Stimulated activated CD8-positive, alpha-beta memory T cell treated with anti-CD3 and anti-CD28 coated beads, Interleukin-15, amount 100 ng/mL, for 24 hours (primary cell): ENCODE measurements at places on chromosomes 2 and 18.

DNA sequence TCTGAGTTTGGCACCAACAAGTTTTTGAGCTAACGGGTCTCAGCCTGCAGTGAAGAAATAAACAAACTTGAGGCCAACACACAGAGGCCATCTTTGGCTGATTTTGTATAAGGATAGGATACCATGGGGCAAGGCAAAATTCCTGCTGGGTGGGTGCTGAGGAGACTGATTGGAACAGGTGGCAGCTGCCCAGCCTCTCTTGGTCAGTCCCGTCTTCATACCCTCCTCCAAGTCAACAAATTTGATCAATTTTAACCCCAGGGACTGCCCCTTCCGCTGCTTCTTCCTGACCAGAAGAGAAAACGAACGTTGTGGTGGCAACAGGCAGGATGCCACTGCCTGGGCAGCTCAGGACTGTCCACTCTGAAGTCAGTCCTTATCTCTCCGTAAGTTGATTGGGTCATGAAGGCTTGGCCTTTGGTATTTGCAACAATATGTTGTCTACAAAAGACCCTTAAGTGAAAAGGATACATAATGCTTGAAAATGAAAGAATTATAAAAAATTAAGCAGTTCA is 139.3 kb downstream of the SPP2 start:
- no peak for DNase-seq

DNA sequence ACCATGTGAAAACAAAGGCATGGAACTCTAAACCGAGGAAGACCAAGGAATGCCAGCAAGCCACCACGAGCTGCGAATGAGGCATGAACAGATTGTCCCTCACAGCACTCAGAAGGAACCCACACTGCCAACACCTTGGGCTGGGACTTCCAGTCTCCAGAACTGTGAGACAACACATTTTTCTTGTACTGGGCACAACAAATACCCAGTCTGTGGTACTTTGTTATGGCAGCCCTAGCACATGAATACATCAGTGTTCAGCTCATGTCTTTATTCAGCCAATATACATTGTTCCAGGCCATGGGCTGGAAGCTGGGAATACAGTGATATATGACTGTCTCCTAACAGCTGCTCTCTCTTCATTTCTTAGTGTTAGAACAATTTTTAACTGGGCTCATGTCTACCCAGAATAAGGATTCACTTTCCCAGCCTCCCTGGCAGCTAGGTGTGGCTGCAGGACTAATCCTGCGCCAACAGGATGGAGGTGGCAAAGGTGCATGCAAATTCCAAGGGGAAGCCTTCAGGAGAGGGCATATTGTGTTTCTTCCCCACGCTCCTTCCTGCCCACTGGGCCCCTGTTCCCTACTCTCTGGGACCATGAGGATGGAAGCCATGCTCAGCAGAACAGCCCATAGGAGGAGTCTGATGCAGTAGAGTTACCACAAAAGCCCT is 59.6 kb downstream of the STPG4 start:
- no peak for DNase-seq

DNA sequence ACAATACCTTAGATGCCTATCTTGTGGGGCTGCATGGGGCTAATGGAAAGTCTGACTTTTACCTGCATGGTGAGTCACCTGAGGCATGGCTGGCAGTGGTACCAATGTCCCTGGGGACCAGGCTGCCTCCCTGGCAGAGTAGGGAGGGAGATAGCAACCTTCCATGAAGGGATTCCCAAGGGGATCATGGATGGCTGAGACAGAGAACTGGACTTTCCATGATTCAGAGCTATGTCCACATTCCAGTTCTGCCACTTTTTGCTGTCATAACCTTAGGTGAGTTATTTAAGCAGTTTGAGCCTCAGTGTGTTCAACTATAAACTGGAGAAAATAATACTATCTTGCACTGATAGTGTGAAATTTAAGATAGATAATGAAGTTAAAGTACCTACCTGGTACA is 178.6 kb downstream of the SETBP1 start:
- no peak for DNase-seq

DNA sequence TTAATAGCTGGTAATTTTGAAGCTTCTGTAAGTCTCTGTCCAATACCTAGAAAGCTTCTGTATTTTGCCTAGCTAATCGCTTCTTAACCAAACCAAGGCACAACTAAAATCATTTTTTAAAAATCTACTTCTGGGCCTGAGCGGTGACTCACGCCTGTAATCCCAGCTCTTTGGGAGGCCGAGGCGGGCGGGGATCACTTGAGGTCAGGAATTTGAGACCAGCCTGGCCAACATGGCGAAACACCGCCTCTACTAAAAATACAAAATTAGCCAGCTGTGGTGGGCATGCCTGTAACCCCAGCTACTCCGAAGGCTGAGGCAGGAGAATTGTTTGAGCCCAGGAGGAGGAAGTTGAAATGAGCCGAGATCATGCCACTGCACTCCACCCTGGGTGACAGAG is 148.6 kb upstream of the FIGN start:
- no peak for DNase-seq

- no peak for DNase-seq
Observed at GRCh38 chr2:2621855-2622254, 290.8 kb upstream of the MYT1L start.

DNA sequence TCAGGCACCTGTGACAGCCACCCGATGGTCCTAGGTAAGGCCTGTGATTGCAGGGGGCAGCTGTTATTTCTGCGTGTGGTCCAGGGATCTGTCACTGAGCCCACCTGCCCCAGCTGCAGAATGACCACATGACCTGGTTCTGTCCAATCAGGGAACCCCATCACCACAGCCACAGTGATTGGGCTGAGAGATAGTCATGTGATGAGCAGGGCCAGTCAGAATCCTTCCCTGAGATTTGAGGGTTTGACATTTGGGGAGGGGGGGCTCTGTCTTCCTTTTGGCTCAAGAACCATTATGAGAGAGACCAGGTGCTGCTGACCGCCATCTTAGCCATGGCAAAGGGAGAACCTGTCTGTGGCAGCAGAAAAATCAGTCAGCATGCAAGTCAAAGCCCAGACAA is 147.2 kb downstream of the SMAD7 start:
- DNase-seq, result no peak

DNA sequence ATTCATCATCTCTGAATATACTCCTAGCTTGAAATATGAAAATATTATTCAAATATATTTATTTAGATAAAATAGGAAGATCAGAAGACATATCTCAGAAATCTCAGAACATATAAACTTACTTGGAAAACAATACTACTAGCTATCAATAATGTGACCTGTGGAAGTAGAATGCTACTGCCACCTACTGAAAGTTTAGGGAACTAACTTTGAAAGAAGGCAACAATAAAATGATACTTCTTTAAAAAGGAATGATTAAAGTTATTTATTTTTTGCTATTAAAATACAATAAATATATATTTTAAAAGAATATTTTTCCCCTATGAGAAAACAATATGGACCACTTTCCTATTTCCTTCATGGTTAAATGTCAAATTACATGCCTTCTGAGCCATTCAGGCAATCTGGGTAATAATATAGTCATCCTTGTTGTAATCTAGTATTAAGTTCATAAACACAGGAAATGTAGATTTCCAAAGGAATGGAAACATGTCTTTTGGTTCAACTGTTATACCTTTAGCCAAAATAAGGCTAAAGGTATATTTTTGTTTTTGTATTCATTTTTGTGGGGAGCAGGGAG is 26.0 kb downstream of the ACADL start:
- DNase-seq, result no peak

DNA sequence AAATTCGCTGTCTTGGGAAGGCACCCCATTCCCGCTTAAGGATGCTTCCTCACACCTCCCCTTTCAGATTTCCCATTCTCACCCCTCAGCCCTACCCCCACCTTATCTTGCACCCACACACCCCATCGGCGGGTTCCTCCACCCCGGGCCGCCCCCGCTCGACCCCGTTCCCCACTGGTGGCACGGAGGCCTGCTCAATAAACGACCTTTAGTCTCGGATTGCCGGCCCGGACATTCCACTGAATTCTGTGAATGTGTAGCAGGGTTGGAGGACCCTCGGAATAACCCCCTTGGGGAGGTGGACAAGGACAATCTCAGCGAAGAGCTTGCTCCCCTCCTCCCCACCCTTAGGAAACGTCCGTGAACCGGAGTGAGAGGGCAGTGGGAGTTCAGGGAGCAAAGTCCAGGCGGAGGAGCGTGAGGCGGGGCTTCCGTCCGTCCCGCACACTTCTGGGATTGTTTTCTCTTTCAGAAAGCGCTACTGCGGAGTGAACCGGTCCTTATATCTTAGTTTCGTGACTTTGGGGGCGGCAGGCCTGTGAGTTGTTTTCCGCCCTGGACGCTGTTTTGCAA is 2.8 kb upstream of the LBX2 start:
- DNase-seq, result no peak

DNA sequence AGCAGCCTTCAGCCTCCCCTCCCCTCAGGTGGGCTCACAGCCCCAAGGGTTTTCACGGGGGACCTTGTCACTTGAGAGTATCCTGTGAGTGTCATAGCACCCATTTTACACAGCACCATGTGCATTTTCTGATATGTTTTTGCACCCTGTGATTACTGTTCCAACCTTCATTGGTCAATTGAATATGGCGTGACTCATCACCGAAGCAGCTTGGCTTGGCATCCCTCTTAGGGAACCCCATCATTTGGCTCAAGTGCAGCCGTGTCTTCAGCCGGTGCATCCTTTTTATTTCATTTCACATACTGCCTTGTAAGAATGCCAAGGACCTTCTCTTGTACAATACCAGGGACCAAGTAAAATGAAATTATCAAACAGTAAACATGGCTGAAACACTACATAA is 57.6 kb downstream of the NPAS2 start:
- DNase-seq, result no peak

- no peak for DNase-seq
Observed at GRCh38 chr2:241658296-241658695, 20.8 kb downstream of the ATG4B start.

- DNase-seq, result no peak
Observed at GRCh38 chr2:21023419-21024181, 20.3 kb downstream of the APOB start.

DNA sequence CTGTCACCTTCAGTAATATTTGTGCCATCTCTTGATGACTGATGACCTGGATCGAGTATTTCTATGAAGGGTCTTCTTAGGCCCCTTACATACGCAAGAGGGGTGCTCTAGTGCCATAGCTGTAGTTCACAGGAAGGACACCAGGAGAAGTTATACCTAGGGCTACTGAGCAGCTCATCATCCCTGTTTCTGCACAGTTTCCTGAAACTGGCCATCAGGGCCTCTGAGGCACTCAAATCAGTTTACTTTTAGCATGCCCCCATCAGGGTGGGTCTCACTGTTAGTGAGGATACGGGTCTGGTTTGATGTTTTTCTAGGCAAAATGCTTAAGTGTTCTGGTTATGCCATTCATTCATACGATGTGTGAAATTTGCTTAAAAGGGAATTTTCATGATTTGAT is 20.0 kb upstream of the FBLN7 start:
- no peak for DNase-seq

- DNase-seq, result no peak
Observed at GRCh38 chr2:137677466-137677865, 286.8 kb upstream of the HNMT start.
